HT1080 (cell line): ENCODE measurements at places on chromosomes 16 and 17. TPM values are rescaled to one million over a fixed set of nuclear protein-coding genes. Genes with fewer than 3 reads are reported as not detected.

The NTN1 gene
- 0.03 TPM in 1 of 2 replicates, not detected in the other for total RNA-seq

The DNAI2 gene
- not detected in 2 replicates for total RNA-seq

The KIF18B gene
- 13.1 and 15.9 TPM in 2 replicates for total RNA-seq

The TBX21 gene
- total RNA-seq = not detected in 2 replicates

The KRTAP1-5 gene
- not detected in 2 replicates for total RNA-seq

The NLRC3 gene
- total RNA-seq = under 0.01 and 0.11 TPM in 2 replicates

The CRYBA1 gene
- not detected in 2 replicates for total RNA-seq

The GAST gene
- total RNA-seq = not detected in 2 replicates

The TBC1D3 gene
- 0.20 TPM in 1 of 2 replicates, not detected in the other for total RNA-seq

The SOX9 gene
- total RNA-seq = 24.9 and 43.0 TPM in 2 replicates

The HID1 gene
- total RNA-seq = 0.13 and 1.8 TPM in 2 replicates

The TBC1D28 gene
- not detected in 2 replicates for total RNA-seq

The TLCD2 gene
- total RNA-seq = 0.37 and 0.64 TPM in 2 replicates

The IRX5 gene
- 0.13 and 0.85 TPM in 2 replicates for total RNA-seq

The BANP gene
- total RNA-seq = 21.5 and 24.9 TPM in 2 replicates

The CSH2 gene
- not detected in 2 replicates for total RNA-seq

The KRTAP4-11 gene
- not detected in 2 replicates for total RNA-seq

GRCh38 chr16:89054261-89054661 lies 39.4 kb upstream of the ACSF3 start:
- DNase-seq = no peak

- DNase-seq = no peak
These were observed 29.5 kb downstream of the SMURF2 start for GRCh38 chr17:64632606-64633005.

DNA sequence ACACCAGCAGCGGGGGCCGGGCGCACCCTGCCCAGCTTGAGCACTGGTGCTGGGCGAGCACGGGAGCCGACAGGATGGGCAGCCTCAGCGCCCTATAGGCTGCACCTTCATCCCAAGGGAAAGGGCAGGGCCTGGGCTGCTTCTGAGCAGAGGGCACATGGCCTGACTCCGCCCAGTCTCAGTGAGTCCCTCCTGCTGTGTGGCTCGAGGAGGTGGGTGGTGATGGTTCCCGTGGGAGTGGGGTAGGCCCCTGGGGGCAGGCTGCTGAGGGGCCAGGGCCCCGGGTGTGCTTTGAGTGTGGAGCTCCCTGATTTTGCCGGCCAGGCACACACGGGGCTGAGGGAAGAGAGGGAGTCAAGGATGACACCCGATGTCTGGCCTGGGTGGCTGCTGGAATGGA lies 37.9 kb downstream of the TSC2 start:
- DNase-seq = no peak

GRCh38 chr17:58822148-58823050 lies 66.7 kb downstream of the PPM1E start:
- no peak for DNase-seq

GRCh38 chr16:56609463-56609921 lies 1.1 kb downstream of the MT2A start:
- peak; percentile 84 for DNase-seq

DNA sequence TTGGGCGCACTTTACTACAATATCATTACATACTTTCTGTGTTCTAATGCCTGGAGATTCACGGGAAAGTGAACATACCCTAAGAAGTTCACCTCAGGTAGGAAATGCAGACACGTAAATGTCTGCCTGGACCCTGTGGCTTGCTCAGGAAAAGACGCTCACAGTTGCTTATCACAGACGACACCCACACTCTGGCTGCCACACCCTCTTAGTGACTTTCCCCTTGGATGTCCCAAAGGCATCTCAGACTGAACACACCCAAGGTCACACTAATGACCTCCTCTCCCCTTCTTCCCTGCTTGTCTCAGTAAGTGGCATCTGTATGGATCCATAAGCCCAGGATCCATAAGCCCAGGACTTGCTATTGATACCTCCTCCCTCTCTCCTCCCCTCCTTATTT lies 32.6 kb downstream of the CDRT15 start:
- no peak for DNase-seq

- DNase-seq = no peak
These were observed 25.0 kb downstream of the FAM20A start for GRCh38 chr17:68576137-68576536.

DNA sequence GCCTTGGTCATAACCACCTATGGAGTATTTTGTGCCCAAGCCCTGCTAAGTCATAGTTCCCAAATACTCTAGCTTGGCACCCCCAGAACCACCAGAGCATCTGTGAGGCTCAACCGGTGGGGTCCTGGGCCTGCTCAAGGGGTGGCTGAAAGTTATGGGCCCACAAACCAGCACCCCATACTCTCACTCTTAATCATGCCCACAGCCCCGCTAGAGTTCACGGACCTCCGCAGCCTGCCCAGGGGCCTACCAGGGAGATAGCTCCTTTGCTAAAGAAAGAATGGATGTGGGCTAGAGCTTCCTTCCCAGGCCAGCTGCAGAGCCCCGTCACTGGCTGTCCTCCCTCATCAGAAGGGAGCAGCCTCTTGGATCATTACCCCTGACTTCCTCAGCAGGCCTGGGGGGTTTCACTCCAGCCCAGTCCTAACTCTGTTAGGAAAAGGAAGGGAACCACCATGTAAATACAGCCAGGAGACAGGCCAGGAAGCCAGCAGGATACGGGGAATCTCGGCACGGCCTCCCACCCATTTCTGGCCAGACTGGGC lies 1.4 kb downstream of the GIT1 start:
- DNase-seq = no peak

GRCh38 chr17:43832976-43833829 lies at the start of gene MPP3:
MPP3 (minus strand) TSS chr17:43833146; CDS start chr17:43831906, 1,240 bp downstream.
- DNase-seq = peak; percentile 51

- DNase-seq = no peak
These were observed 2.1 kb upstream of the MAF start for GRCh38 chr16:79602628-79603014.

GRCh38 chr16:28496844-28497243 lies 2.4 kb downstream of the APOBR start:
- no peak for DNase-seq

- DNase-seq = no peak
These were observed 9.8 kb downstream of the RASL10B start for GRCh38 chr17:35740997-35741931.

DNA sequence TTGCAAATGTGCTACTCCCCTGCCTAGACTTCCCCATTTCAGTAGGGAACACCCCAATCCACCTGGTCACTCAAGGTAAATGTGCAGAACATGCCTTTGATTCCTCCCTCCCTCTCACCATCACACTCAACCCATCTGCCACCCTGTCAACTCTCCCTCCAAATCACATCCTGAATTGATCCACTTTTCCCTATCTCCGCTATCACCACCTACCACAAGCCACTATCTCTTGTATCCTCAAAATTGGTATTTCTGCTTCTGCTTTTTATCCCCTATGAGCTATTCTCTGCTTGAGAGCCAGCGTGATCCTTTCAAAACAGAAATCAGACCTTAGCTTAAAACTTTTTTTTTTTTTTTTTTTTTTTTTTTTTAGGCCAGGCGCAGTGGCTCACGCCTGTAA lies 5.4 kb upstream of the NOL11 start:
- DNase-seq = no peak

DNA sequence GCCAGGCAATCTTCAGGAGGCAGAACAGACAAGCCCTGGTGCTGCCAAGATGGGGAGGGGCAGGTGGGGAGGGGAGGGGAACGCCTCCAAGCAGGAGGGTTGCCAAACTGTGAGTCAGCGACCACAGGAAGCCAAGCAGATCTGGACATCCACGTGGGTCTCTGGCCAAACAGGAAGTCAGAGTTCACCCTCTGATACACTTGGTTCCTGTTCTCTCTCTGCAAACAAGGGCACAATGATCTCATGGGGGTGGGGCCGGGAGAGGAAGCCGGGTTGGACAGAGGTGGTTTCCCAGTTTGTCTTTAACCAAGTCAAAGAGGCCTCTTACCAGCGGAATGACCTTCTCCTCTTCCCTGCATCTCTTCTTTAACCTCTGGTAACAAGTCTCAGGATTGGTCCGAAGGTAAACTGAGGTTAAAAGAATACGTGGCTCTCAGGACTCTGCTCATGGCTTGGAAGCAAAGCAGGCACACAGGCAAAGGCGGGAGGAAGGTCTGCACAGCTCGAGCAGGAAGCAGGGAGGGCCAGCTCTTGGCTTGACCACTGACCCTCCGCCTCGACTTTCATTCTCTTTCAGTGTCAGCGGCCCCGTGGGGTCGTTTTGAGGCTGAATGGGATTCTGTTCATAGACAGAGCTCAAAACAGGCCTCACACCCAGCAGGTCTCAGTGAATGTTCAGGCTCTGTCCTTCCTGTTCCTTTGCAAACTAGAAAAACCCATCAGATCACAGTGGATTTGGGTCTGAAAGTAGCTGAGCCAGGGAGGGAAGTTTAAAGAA lies 32.9 kb downstream of the TK2 start:
- DNase-seq = peak; percentile 98

GRCh38 chr17:1830288-1830687 lies 483 bp downstream of the RPA1 start:
- DNase-seq = no peak

- DNase-seq = no peak
These were observed 498 bp upstream of the PLEKHG4 start for GRCh38 chr16:67278773-67279295.

GRCh38 chr17:81365601-81366585 lies 29.4 kb upstream of the BAHCC1 start:
- DNase-seq = peak; percentile 76

DNA sequence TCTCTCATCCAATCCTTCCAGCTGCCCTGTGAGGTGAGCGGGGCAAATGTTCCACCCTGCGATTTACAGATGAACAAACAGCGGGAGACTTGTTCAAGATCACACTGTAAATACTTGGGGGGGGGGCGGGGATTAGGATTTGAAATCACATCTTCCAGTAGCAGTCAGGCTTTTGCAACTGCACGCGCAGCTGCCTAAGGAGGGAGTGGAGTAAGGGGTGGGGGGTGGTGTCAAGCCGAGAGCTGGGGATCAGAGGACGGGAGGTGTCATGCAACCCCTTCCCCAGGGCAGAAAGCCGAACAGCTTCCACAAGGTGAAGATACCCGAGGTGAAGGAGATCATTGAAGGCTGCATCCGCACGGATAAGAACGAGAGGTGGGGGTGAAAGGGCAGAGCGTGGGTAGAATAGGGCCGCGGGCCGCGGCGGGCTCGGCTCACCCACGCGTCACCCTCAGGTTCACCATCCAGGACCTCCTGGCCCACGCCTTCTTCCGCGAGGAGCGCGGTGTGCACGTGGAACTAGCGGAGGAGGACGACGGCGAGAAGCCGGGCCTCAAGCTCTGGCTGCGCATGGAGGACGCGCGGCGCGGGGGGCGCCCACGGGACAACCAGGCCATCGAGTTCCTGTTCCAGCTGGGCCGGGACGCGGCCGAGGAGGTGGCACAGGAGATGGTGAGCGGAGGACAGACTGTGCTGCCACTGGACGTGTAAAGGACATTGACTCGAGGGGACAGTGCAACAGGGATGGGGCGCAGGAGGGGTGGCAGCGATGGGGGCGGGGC lies 4.6 kb downstream of the WNK4 start:
- DNase-seq = no peak

GRCh38 chr17:58621174-58621573 lies 70.7 kb downstream of the TEX14 start:
- DNase-seq = no peak

DNA sequence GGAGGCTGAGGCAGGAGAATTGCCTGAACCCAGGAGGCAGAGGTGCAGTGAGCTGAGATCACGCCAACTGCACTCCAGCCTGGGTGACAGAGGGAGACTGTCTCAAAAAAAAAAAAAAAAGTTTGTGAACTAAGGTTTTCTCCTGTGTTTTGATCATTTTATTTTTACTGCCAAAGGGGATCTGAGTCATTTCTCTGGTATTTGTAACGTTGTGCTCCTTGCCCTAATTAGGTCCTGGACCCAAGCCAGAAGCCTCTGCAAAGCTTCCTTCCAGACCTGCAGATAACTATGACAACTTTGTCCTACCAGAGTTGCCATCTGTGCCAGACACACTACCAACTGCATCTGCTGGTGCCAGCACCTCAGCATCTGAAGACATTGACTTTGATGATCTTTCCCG lies 32.1 kb downstream of the IST1 start:
- peak; percentile 95 for DNase-seq

GRCh38 chr16:87621976-87622713 lies 19.8 kb downstream of the JPH3 start:
- no peak for DNase-seq

DNA sequence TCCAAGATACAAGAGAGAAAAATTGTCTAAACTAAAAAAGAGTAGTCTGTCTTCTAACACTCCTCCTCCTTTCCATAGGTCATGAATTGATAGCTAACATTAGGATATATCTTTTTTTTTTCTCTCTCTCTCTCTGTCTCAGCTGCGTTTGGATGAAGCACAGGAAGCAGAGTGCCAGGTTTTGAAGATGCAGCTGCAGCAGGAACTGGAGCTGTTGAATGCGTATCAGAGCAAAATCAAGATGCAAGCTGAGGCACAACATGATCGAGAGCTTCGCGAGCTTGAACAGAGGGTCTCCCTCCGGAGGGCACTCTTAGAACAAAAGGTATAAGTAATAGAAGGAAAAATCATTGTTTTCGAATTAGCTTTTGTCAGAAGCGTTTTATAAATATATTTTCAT lies 32.9 kb downstream of the ABHD15 start:
- no peak for DNase-seq

DNA sequence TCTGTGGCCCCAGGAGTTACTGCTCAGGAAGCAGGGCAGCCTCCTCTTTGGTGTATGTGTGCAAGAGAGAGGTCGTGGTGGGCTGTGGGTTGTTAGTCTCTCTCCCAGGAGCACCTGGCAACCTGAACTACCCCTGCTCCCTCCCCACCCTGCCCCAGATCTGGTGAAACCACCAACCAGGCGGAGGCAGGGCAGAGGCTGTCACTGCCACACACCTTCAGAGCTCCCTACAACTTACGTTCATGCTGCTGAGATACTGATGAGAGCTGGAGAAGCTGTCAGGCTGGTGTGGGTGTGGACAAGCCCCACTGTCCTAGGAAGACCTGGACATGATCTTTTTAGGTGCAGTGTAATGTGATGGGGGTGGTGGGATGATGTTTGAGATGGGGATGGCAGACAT lies 24.3 kb downstream of the GOSR2 start:
- DNase-seq = no peak
